Cortex of kidney (tissue), 1 donor: ENCODE measurements at places on chromosomes 1 and 21.

DNA sequence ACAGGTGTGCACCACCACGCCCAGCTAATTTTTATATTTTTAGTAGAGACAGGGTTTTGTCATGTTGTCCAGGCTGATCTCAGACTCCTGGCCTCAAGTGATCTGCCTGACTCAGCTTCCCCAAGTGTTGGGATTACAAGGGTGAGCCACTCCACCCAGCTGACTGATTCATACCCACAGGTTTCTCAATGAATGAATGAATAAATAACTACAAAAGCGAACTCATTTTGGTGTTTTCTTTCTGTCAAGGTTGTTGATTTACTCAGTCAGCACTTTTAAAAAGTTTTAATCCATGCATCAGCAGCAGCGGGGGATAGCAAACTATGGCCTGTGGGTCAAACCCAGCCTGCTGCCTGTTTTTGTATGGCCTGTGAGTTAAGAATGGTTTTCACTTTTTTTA is 217.5 kb downstream of the FAF1 start:
- DNase-seq: no peak

- no peak for DNase-seq
Measured at GRCh38 chr1:7401814-7402547, 369.1 kb upstream of the VAMP3 start.

DNA sequence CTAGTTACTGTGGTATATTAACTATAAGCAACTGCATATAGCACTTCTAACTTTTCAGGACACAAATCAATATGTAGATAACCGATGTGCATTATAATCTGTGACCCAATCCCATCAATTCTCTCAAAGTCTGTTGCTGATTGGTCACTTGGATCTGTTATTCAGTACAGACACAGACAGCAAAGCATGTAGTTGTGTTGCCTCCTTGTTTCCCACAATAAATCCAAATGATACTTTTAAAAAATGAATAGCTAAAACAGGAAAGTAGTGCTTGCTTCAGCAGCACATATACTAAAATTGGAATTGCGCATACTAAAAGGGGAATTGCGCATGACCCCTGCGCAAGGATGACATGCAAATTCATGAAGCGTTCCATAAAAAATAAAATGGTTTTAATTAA is 28.1 kb downstream of the NDC1 start:
- DNase-seq: no peak

GRCh38 chr21:44890961-44891541 is 17.6 kb upstream of the PTTG1IP start:
- DNase-seq: no peak

- no peak for DNase-seq
Measured at GRCh38 chr1:152565115-152565514, 1.5 kb downstream of the LCE3E start.

DNA sequence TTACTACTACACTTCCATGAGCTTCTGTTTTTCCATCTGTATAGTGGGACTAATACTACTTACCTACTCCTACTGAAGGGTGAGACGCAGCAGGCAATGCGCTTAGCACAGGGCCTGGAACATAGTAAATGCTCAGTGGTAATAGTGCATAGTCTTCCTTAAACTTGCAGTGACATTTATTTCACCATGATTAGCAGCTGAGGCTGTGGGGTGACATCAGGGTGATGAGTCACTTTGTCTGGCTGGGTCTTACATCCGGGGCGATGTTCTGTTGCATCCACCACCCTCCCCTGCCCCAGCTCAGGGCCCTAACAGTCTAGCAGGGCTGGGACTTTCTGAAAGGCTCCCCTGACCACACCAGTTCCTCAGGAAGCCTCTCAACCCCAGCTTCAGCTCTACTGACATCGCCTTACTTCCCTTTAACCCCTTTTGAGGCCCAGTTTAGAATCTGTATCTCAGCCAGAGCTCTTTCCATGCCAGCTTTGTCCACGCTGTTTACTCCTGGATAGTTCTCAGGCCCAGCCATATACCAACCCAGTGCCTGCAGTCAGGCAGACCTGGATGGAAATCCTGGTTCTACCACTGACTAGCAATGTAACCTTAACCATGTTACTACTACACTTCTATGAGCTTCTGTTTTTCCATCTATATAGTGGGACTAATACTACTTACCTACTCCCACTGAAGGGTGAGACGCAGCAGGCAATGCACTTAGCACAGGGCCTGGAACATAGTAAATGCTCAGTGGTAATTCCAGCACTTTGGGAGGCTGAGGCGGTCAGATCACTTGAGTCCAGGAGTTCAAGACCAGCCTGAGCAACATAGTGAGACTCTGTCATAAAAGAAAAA is 66.3 kb downstream of the CD58 start:
- DNase-seq: no peak

- DNase-seq: no peak
Measured at GRCh38 chr21:27157097-27157496, 190.2 kb upstream of the ADAMTS5 start.

DNA sequence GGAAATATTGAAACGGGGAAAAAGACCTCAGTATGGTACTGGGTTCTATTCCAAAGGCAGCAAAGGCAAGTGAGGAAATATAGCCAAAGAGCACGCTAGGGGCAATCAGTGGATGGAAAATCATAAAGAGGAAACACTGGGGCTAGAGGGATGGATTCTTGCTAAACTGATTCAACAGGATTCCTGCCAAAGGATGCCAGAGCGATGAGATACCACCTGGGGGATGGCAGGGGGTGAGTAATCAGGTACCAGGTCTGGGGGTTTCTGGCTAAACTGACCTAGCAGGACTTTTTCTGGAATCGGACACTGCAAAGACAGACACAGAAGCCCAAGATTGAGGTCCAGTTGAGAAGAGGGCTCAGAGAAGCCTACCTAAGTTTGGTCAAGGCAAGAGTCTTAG is 6.7 kb downstream of the CHI3L2 start:
- DNase-seq: no peak

GRCh38 chr1:29599071-29599470 is 362.7 kb downstream of the PTPRU start:
- no peak for DNase-seq

GRCh38 chr1:94144836-94145235 is 23.9 kb upstream of the ABCA4 start:
- no peak for DNase-seq

GRCh38 chr1:225578251-225578977 is 74.5 kb downstream of the ENAH start:
- no peak for DNase-seq

DNA sequence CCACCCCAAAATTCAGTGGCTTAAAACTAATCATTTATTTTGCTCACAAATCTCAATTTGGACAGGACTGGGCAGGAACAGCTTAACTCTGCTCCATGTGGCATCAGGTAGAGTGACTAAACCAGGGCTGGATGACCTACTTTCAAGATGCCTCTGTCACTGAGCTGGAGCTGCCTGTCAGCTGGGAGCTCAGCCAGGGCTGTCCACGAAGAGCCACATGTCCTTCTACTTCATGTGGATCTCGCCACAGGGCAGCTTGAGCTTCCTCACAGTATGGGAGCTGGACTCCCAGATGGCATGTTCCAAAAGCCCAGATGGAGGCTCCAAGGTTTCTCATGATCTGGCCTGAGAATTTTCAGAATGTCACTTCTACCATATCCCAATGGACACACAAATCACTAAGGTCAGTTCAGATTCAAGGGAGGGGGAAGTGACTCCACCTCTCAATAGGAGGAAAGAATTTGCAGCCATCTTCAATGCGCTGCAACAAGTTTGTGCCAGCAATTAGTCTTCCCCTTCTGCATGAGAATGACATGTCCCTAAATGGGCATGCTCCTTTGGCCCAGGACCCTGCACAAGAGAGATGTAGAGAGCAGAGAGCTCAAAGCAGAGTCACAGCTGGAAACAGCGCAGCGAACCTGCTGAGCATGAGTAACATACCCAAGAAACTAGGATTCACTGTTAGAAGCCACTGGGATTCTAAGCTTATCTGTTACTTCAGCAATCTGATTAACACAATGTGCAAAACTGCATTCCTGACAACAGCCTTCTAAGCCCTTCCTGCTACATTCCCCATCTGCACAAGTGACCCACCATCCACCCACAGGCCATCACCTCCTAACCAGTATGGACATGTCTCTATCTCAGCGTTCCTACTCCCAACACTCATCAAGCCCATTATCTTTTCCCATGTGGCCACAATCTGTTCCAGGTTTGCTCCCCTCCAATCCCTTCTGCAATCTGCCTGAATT is 17.0 kb downstream of the HLCS start:
- DNase-seq: no peak

DNA sequence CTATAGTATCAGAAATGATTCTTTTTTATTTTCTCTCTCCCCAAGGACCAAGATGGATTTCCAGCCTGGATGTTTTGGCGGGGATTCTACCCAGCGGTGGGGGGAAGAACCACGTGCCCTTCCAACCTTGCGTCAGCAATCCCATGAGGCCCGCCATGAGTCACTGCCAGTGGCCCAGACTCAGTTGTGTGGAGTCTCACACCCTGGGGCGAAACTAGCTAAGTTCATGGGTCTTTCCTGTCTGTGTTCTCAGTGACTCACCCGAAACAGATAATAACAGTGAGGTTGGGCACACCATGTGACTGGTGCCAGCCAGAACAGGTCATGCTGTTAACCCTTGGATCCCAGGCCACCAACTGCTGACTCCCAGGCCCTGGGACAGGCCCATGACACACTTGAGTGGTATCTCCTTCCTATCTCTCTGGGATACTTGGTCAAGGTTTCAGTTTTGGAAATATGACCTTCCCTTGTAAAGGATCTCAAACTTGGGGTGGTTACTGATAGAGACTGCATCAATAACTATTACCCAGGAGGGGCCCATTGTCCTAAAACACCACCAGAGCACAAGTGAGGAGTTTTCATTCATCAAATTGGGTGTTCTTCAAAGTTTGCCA is 98.0 kb upstream of the DUSP10 start:
- DNase-seq: no peak

DNA sequence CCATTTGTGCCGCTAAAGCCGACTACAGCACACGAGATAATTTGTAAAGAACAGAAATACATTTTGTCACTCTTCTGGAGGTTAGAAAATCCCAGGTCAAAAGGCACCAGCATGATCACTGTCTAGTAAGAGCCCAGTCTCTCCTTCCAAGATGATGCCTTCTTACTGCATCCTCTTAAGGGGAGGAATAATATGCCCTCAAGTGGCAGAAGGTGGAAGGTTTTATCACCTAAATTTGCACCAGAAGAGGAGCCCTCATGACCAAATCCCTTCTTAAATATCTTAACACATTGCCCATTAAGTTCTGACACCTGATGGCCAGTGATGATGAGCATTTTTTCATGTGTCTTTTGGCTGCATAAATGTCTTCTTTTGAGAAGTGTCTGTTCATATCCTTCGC is 326.7 kb upstream of the RGS18 start:
- no peak for DNase-seq

GRCh38 chr21:41437729-41438128 is 11.7 kb downstream of the MX1 start:
- DNase-seq: no peak

DNA sequence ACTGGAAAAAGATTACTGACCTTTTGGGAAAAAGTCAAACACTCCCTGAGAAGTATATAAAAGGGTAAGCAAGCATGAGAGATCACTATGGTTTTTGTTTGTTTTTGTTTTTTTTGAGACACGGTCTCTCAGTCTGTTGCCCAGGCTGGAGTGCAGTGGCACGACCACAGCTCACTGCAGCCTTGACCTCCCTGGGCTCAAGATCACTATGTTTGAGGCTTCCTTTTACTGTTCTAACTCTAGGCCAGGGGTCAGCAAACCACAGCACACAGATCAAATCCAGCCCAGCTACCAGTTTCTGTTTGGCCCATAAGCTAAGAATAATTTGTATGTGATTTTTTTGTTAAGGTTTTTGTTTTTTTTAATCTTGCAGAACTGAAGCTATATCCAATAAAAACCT is 25.7 kb downstream of the PSMB4 start:
- DNase-seq: no peak
